ENCODE measurements at places on chromosomes 12 and 14.
A peak's percentile ranks its signal among the peaks of the same experiment; 100 is the strongest.

DNA sequence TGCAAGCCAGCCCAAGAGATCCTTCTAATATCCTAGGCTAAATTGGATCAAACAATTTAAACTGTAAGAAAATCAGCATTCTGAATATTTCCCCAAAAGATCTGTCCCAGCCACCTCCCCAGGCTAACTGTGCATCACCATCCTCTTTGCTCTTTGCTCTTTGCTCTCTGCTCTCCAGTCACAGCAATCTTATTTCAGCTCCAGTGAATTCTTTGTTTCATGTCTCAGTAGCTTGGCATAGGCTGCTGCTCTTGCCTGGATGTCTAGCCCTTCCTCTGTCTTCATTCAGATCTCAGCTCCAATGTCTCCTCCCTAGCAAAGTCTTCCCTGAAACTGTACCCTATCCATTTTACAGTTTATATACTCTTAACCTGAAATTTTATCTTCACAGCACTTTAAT lies 399.8 kb upstream of the USP15 start:
- no peak for DNase-seq

GRCh38 chr14:85688006-85688405 lies 158.1 kb downstream of the FLRT2 start:
- peak; percentile 69 for DNase-seq

DNA sequence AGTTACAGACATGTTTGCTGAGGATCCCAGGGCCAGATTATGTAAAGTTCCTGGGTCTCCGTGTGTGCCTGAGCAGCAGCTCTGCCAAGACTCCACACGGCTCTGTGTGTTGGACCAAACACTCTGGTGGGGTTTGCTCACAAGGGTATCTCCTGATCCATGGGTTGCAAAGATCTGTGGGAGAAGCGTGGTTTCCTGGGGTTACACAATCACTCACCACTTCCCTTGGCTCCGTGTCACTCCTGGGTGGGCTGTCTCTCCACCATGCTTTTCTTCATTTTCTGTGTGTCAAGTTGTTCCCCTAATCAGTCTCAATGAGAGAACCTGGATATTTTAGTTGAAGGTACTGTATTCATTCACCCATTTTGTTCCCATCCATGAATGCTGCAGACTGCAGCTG lies 1088.8 kb downstream of the FSCB start:
- no peak for DNase-seq

DNA sequence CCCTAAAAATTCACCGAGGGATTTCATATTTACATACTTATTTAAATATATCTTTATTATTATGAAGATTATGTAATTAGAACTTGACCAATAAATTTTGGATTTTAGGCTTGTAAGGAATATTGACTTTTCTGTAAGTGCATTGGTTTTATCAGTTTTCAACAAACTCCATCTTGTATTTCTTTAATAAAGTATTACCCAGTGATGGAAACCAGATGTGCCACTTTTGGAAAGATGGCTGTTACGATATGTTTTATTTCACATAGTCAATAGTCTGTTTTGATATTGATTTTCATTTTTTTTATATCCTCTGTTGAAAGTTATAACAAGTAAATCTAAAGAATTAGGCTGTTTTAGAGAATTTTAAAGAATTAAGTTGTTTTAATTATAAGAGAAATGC lies 1.8 kb downstream of the MON2 start:
- DNase-seq: peak; percentile 28

DNA sequence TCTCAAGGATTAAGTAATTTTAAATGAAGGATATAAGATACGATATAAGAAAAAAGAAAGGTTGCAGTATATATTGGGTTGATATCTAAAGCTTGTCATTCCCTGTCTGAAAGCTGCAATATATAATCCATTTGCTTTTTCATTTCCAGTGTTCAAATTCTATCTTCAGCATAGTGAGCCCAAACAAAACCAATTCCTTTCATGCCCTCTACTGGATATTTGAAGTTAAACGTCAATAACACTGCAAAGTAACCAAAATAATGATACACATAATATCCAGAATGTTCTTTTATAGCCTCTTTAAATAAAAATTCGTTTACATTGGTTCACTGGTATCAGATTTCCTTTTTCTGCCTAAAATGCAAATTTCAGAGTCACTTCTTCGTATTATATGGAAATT lies 64.5 kb upstream of the DAAM1 start:
- DNase-seq: peak; percentile 46

- DNase-seq: peak; percentile 8
Observed at GRCh38 chr14:83548061-83548839, 1981.7 kb upstream of the FLRT2 start.

- DNase-seq: no peak
Observed at GRCh38 chr14:80988192-80988591, 32.8 kb downstream of the TSHR start.

DNA sequence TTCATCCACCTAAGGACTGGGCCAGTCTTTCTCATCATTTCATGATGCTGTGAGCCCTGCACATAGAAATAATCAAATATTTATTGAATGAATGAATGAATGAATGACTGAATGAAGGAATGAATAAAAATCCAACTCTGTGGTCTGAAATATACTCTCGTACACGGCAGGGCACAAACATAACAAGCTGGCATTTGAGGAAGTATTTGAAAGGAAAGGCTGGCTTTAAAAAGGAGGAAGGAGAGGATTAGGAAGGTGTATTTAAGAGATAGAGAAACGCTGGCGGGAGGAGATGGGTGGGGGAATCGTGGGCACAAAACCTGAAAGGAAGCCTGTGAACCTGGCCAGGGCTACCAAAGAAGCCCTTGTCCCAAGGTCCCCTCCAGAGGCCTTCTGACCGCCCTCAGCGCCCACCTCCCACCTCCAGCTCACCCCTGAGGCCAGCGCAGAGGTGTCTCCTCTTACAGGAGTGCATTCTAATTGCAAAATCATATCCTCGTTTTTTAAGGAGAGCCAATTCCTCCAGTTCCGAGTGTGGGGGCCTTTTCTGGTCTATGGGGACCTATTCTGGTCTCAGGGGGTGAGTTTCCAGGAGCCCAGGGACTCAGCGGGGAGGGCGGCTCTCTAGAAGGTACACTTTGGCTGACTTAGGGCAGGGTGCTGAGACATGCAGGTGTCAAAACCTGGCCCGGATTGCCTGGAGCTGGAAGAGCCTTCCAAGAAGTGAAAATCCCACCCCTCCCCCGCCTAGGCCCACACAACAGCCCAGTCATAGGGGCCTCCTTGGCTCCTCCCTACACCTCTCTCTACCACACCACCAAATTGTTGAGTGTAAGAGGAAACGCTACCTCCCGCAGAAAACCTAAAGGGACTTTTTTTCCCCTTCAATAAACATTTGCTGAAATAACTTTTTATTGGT lies 8.7 kb upstream of the JDP2 start:
- DNase-seq: no peak

- no peak for DNase-seq
Observed at GRCh38 chr14:24438223-24439097, 4.1 kb downstream of the SDR39U1 start.

DNA sequence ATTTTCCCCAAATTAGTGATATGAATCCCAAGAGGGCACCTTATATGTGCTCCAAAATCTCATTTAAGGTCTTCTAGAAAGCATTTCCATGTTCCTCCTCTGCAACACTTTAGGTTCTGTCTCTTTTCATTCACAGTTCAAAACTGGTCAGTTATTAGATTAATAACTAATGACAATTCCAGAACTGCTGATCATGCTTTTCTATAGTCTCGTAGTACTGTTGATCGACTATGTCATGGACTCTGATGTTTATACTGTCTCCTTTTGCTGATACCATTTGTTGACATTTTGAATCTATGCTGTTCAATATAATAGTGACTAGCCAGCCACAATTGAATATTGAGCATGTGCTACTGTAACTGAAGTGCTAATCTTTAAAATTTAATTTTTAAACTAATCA lies 728.3 kb downstream of the LRFN5 start:
- no peak for DNase-seq

- no peak for DNase-seq
Observed at GRCh38 chr14:33951183-33951840, 438 bp upstream of the EGLN3 start.

DNA sequence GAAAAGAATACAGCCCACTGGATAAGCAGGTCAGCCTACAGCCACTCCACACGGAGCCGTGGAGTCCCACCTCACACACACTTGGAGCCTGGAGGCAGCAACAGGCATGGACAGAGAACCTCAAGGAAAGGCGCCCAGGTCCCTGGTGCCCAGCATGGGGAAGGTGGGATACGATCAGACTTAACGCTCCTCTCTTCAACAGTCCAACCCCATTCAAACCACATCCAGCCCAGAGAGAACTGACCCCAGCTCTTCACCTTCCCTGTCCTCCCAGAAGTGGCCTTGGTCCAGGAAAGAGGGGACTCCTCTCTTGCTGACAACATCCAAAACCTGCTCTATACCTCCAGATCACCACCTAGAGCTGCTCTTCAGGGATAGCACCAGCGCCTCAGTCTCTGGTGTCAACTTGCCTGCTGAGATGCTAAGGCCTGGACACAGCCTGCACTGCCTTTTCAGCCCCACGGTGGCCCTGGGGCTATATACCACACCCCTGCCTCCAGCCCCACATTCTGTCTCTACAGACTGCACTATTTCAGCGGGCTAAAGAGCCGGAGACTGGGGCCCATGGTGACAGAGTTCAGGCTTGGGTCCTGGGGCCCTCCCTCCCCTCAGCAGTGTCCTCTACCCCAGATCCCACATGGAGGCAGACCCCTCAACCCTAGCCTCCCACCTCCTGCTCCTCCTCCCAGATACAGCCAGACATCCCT lies 7.0 kb downstream of the ADCY6 start:
- no peak for DNase-seq

DNA sequence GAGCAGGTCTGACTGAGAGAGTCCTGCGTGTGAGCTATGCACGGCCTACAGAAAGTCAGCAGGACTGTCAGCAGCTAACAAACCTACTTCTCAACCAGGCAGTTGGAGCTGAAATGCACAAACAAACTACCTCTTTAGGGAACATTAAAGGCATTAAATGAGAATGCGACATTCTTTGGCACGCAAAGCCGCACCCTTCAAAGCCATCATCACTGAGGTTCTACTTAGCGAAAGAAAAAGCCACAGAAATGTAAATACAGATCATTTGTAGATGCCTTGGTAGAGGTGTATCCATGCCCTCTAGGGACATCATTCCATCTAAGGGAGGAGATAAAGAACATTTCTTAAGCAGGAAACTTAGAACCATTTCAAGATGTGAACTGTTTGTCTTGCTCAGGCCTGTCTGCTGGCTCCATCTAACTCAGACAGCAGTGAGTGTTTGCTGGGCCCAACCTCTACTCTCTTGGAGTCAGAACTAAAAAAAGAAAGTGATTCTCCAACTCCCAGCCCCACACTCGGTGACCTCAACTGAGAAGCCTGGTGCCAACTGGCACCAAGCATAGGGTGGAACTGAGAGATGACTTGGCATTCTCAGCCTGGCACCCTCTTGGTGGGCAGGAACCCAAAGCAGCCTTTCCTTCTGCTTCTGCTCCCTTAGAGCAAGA lies 63.5 kb upstream of the MBIP start:
- no peak for DNase-seq

- DNase-seq: no peak
Observed at GRCh38 chr12:108289350-108290161, 49.6 kb downstream of the CMKLR1 start.

GRCh38 chr14:75969126-75969525 lies 12.7 kb downstream of the TGFB3 start:
- peak; percentile 45 for DNase-seq

GRCh38 chr12:91219919-91220318 lies 37.3 kb upstream of the DCN start:
- DNase-seq: no peak

DNA sequence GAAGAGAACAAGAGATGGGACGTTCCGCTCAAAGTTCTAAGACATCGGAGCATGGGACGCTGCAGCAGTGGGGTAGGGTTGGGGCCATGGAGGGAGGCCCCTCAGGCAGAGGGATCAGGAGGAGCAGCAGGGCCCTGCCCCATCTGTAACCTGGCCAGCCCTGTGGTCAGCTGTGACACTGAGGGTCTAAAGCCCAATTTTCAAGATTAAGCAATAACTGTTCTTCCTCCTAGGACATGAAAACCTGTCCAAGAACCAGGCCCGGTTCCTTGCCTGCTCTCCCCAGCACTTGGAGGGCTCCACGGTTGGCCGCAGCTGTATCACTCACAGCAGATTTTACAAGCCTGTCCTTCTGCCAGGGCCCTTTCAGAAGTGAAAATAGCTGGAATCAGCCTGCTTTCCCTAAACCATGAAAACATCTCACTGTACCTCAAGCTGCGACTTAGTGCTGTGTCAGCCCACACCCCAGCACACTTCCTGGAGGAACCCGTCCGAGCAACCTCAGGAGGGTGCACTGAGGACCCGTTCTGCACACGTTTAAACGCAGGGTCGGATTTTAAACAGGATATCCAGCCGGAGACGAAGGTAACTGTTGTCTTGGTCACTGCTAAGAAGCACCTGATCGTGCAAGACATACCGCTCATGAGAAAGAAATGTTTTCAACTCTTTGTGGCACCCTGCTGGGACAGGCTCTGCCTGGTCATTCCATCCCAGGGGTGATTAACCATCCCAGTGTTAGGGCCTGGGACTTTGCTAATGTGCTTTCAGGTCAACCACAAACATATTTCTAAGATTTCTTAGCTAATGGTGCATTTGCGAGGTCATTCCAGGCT lies 201.9 kb upstream of the DIO3 start:
- DNase-seq: peak; percentile 6

GRCh38 chr14:47392326-47392725 lies 283.1 kb downstream of the MDGA2 start:
- DNase-seq: no peak

GRCh38 chr14:91400696-91401095 lies 16.9 kb downstream of the CCDC88C start:
- DNase-seq: peak; percentile 23

- peak; percentile 72 for DNase-seq
Observed at GRCh38 chr12:45259675-45260074, 43.8 kb downstream of the ANO6 start.

DNA sequence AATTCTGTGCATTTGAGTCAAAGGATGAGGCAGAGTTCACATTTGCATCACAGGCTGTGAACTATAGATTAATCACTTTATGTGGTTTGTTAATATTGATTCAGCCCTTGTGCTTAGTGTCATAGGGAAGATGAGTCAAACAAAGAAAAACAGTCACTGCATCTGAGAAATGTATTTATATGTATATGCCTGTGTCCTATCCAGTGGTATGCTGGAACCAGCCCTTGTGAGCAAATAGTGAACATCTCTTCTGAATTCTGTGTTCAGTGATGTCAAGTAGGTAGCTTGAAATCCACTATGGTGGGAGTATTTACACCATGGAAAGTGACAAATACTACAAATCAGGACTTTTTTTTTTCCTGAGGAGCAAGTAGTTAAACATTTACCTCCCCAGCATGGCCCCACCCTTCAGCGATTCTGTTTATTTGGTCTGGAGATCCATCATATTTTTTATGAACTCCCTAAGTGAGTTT lies 128.5 kb downstream of the HMGA2 start:
- peak; percentile 92 for DNase-seq
